Naive B cell (primary cell): ENCODE measurements at places on chromosomes 2 and 18.

DNA sequence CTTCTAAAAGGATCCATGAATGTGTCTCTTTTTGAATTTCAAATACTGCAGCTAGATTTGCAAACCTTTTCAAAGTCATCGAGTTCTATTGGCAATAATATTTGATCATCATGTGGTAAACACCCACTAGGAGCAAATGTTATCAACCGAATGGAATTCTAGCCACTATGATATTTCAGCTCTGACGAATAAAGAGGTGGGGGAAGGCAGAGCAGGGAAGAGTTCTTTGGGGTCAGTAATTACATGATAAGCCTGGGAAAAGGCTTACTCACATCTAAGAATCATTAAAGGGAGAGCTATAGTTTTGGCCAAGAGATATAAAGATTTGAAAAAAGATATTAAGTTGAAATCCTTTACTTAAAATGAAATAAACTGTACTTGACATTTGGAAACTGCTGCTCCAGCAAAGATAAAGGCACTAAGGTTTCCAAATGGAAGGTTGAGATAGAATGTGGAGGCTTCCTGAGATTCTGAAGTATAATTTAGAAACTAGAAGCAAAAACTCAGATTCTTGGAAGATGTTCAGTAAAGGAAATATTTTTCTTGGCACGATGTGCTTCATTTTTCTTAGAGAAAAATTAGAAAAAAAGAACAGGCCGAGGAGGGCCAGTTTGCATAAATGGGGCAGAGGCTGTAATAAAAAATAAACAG, 104.7 kb upstream of the ARHGAP28 start:
- DNase-seq = no peak

DNA sequence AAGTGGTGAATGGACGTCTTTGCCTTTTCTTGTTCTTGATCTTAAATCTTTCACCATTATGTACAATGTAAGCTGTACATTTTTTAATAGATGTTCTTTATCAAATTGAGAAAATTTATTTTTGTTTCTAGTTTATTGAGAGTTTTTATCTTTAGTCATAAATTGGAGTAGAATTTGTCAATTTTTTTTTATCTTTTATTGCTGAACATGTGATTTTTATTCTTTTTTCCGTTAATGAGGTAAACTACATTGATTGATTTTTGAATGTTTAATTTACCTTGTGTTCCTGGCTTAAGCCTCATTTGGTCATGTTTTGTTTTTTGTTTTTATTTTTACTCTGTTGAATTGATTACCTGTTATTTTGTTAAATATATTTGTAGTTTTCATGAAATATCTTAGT, 19.7 kb downstream of the KIAA1328 start:
- DNase-seq = no peak

GRCh38 chr18:69705987-69706386, 241.7 kb downstream of the CD226 start:
- DNase-seq = no peak

DNA sequence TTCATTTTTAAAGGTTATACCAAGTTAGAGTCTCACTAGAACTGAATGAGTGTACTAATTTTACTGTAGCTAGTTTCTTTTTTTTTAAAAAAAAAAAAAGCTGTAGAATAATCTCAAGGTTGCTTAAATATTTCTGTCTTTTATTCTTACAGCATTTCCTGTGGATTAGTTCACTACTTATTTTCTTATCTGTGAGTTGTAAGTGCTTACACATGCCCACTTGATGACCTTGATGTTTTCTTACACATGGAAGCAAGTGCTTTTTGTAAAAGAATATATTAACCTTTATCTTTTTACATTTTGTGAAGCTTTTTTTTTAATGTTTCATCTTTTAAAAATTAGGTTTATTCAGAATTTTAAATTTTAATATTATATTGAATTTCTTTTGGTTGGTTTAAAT, 57.8 kb downstream of the MSH2 start:
- DNase-seq = no peak

GRCh38 chr18:44229693-44230108, 451.0 kb upstream of the SETBP1 start:
- DNase-seq = no peak

DNA sequence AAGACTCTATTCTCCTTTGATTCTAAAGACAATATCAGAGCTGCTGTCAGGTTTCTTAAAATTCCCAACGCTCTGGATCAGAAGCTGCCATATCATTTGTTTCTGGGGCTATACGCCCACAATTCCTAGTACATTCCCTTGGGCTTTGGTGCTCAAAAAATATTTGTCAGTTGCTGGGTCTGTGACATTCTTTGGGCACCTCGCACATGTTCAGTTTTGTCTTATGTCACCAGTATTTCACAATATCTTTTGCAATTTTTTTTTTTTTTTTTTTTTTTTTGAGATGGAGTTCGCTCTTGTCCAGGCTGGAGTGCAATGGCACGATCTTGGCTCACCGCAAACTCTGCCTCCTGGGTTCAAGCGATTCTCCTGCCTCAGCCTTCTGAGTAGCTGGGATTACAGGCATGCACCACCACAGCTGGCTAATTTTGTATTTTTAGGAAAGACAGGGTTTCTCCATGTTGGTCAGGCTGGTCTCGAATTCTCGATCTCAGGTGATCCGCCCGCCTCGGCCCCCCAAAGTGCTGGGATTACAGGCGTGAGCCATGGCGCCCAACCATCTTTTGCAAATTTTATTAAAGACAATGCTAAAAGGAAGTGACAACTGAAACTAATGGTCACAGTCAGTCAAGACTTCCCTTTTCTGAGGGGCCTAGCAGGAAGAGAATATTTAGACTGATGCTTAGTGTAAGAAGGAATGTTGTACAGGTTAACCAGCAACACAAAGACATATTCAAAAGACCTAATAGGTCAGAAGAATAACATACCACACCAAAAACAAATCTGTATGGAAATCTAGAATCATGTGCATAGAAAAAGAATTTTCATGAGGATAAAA, 6.8 kb downstream of the ZNF397 start:
- peak; percentile 70 for DNase-seq

DNA sequence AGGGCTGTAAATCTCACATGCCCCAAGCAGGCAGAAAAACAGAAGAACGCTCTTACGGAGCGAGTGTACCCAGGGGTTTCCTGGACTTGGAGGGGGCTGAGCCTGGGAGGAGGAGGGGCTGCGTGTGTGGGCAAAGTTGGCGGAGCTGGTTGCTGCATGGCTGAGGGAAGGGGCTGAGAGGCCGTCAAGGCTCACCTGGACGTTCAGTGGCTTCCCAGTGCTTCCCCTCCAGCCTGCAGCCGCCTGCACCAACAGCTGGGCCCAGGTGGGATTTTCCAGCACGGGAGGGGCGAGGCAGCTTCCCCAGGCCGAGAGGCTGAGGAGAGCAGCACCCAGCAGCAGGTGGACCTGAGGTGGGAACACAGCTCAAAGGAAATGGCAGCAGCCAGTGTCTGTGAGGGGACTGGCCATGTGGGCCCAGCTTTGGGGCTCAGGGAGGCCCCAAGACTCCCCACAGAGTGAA, 70.6 kb upstream of the CTDP1 start:
- DNase-seq = no peak

DNA sequence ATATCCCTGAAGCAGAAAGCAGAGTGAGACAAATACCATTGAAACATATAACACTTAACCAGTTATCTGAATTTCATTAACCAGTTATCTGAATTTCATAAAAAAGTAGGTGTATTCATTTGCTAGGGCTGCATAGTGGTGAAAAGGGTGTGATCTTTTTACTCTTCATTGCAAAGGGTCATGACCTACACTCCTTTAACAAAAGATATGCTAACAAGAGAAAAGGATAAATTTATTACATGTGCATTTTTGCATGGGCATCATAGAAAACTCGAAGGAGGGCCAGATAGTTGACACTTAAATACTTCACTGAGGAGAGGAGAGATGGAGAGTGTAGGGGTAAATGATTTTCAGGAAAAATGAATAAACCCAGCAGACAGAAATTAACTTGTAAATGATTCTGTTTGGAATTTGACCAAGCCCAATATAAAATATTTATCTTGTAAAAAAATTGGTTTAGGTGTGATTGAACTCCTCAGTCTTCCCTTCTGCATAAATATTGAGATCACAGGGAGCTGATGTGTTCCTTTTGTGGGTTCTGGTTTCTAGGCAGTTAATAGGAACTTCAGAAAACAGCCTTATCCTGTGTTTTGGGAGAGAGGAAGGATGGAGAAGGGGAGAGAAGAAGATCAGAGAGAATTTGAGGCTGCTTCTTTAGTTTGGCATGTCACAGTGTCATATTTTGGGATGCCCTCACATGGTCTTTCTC, 372.5 kb upstream of the SYT4 start:
- no peak for DNase-seq

GRCh38 chr2:114011713-114012112, 121.8 kb downstream of the ACTR3 start:
- DNase-seq = no peak

GRCh38 chr18:45355944-45356520, 259.2 kb upstream of the SLC14A2 start:
- no peak for DNase-seq

GRCh38 chr2:7691961-7692656, 774.9 kb downstream of the RNF144A start:
- DNase-seq = no peak

DNA sequence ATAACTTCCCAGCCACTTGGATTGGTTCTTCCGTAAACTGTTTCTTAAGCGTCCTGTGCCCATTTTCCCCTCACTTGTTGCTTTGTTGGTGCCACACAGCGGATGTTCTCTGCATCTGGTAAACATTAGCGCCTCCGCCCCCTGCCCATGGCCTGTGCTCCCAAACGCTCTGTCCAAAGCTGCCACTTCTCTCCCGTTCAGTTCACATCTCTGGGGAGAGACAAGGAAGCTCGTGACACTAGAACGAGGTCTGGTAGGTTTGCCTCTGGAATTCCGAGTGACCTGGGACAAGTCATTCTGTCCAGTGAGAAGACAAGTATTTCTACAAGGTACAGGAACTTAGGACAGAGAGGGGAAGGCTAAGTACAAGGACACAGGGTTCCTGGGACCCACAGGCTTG, 9.4 kb downstream of the COPS9 start:
- DNase-seq = no peak

- no peak for DNase-seq
Observed at GRCh38 chr2:220701115-220701514, 871.0 kb downstream of the EPHA4 start.

DNA sequence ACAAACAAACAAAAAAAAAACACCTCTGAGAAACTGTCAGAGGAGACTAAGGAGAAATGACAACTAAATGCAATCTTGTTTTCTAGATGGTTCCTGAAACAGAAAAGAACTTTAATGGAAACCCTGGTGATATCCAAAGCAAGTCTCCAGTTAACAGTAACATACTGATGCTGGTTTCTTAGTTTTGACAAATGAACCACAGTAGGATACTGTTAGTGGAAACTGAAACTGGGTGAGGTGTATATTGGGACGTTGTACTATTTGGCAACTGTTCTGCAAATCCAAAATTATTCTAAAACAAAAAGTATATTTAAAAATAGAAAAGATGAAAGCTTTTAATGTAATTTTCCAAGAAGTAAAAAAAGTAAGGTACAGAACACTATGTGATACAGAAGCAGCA, 11.4 kb downstream of the SESTD1 start:
- no peak for DNase-seq

DNA sequence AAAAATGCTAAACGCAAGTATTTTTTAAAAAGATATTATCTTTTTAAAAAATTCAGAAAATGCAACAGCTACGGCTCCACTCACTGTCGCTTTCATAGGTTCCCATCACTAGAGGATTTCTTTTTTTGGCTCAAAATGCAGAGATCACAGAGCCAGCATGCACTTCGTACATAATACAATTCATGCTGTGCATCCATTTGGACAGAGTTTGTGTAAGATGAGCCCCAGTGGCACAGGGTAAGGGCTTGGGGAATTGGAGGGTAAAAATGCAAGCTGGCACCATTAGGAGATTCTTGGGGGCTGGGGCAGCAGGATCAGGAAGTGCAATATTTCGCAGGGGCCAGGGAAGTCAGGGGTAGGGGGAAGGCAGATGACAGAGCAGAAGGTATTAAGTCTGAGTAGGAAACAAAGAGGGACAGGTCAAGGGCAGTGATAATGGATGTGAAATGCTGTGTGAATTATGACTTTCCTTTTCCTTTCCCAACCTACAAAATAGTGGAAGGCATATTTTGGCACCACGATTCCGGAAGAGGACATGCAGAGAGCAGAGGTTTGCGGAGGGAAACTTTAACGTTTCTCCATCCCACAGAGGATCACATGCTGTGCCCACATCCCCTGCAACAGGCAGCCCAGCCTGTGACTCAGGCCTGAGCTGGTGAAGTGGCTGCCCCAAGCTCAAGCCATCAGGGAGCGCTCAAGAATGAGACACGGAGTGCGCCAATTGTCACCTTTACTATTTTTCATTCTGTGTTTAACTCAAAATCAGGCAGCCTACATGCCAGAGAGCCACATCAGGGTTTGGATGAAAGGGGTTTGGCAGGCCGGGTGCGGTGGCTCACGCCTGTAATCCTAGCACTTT, 4.7 kb downstream of the CAPG start:
- DNase-seq = no peak

GRCh38 chr2:186068139-186068801, 329.7 kb downstream of the FSIP2 start:
- DNase-seq = no peak

DNA sequence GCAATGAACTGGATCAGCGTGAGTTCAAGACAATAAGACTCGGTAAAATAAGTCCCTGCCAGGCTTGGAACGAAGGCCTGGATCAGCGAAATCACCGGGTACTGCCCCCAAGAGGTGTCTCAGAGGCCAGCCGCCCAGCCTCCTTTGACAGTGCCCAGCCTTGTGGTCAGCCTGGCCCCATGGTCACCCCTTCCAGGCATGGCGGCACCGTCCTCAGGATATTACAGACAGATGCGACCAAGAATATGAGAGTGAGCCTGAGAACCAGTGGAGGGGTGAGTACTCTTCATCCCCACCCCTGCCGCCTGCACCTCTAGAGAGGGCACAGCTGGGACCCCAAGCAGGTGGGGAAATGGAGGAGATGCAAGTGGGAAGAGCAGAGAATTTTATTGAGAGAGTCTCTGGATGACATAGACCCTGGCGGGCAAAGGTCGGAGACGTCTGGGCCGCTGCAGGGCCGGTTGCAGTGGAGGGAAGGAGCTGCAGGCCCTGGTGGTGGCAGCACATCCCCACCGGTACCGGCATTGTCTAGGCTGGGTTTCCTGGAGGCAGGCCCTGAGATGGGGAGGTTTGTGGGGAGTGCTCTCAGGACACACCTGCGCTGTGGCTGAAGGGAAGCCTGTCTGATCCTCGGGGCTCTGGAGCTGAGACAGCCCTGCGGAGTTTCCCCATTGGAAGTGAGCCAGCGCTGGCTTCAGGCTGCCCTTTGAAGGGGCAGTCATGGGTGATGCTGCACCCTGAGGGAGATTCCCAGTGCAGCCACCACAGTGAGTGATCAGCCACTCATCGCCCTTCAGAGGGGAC, 190.0 kb downstream of the SEPTIN10 start:
- DNase-seq = no peak

DNA sequence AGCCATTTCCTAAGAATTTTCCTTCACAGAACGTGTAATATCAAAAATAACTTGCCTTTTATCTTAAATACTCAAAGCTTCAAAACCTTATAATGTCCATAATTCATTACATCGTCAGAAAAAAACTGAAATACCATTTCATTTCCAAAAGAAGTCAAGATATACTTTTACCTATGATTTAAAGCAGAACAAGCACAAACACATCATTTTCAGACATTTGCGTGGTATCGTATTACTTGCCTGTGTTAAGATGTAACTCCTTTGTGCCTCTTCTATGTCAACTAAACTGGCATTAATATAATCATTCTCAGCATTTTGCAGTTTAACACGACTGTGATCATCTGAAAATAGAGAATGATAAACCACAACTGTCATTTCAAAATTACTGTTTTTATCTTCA, 47.5 kb downstream of the PTPN2 start:
- no peak for DNase-seq
